ENCODE measurements at places on chromosomes 4 and X. TPM values are rescaled to one million over a fixed set of nuclear protein-coding genes. Genes with fewer than 3 reads are reported as not detected.
A peak's percentile ranks its signal among the peaks of the same experiment; 100 is the strongest.

DNA sequence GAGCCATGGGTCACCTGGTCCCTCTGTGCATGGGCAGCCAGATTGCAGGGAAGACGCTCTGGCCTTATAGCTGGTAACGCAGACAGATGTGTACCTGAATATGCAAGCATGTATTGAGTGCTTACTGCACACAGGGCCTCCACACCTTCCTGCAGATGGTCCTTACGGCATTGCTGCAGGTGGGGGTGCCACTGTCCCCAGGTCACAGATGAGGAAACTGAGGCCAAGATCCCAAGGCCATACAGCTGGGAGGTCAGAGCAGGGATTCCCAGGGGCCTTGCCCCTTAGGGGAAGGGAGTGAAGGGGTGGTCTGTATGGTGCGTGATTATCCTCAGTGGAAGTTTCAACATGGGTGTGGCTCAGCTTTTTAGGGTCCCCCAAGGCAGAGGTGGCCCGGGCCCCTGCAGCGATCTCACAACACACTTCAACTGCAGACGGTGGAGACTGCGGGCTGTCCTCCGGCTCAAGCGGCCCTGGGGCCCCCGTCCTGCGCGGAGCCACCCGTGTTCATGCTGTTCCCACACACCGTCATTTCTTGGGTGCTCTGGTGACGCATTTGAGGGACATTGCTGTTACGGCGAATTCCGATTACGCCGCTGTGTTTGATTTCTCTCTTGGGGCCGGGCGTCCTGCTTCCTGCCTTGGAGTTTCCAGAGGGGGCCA, 8.1 kb downstream of the DOK7 start:
- no peak overlapping the region for H3K27ac ChIP-seq
- H3K4me1 ChIP-seq = peaks cover 6% of the 10 kb centered on the region
- DNase-seq = no peak
- H3K4me3 ChIP-seq = no peak overlapping the region
- no peaks in the 10 kb centered on the region for H3K36me3 ChIP-seq

DNA sequence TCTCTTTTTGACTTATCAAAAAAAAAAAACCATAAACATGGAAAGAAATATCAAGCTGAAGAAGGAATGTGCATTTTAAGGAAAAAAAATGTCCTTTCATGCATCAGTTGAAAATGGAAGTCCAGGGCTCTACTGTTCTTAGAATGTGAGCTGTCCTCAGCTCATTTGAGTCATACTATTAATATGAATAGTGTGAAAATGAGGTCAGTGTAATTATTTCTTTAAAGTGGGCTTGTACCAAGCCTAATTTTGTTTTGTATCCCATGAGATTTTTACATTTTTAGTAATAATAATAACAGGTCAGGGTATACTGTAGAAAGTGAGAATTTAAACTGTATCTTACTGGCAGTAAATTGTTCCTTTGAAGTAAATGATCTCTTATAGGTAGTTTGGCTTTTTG, 148.5 kb downstream of the NAA11 start:
- H3K4me1 ChIP-seq = peaks cover 6% of the 10 kb centered on the region
- no peaks in the 10 kb centered on the region for H3K27me3 ChIP-seq
- no peak overlapping the region for H3K4me3 ChIP-seq
- no peak overlapping the region for H3K27ac ChIP-seq

DNA sequence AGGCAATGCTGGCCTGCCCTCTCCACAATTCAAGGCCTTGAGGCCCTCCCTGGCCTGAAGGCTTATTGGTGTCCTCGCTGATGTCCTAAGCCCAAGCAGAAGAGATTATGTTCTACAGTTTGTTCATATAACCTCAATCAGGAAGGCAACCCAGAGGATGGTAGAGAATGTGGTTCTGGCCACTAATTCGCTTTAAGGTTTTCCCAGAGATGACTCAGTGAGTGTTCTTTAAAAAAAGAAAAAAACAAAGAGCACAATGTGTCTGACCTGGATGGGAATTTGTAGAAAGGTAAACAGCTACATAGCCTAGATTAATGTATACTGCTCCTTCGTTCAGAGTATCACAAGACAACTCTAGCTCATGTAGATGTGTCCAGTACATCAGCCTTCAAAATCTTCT, 66.0 kb downstream of the MANBA start:
- H3K4me1 ChIP-seq = no peaks in the 10 kb centered on the region
- no peak overlapping the region for H3K27ac ChIP-seq

- peaks cover 47% of the 10 kb centered on the region for H3K27me3 ChIP-seq
- DNase-seq = no peak
- peaks cover 26% of the 10 kb centered on the region for H3K36me3 ChIP-seq
- H3K27ac ChIP-seq = no peak overlapping the region
Measured at GRCh38 chrX:109685656-109686078, 47.4 kb downstream of the ACSL4 start.

GRCh38 chr4:101265816-101266172, 81.5 kb downstream of the PPP3CA start:
- H3K36me3 ChIP-seq = no peaks in the 10 kb centered on the region
- DNase-seq = no peak
- peaks cover 10% of the 10 kb centered on the region for H3K4me1 ChIP-seq
- no peak overlapping the region for H3K4me3 ChIP-seq
- H3K27me3 ChIP-seq = no peaks in the 10 kb centered on the region

GRCh38 chr4:183360161-183360919, 38.1 kb upstream of the CLDN24 start:
- no peak overlapping the region for H3K4me3 ChIP-seq
- H3K36me3 ChIP-seq = peaks cover 7% of the 10 kb centered on the region
- peaks cover 37% of the 10 kb centered on the region for H3K4me1 ChIP-seq
- DNase-seq = peak; percentile 32
- no peaks in the 10 kb centered on the region for H3K27me3 ChIP-seq
- no peak overlapping the region for H3K27ac ChIP-seq

- no peak for DNase-seq
- H3K27ac ChIP-seq = no peak overlapping the region
- H3K36me3 ChIP-seq = no peaks in the 10 kb centered on the region
Measured at GRCh38 chrX:133745349-133745748, 240.0 kb downstream of the GPC3 start.

- H3K4me1 ChIP-seq = no peaks in the 10 kb centered on the region
- no peak overlapping the region for H3K4me3 ChIP-seq
- no peak overlapping the region for H3K27ac ChIP-seq
- no peak for DNase-seq
Measured at GRCh38 chrX:54193085-54193821, 10.2 kb upstream of the FAM120C start.

DNA sequence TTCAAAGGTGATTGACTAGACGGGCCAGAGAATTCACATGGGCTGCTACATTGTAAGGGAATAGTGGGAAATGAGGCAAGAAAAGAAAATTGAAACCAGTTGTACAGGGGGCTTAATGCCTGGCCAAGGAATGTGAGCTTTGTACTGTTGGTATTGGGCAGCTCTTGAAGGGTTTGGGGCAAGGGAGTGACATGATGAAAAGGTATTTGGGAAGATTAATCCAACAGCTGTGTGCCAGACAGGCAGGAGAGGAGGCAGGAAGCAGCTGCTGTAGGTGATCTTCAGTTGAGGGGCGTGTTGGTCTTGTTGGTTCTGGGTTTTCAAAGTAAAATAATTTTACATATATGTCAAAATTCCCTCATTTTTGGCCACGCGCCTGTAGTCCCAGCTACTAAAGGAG, 384.5 kb upstream of the TENM3 start:
- no peak overlapping the region for H3K4me3 ChIP-seq
- peaks cover 13% of the 10 kb centered on the region for H3K4me1 ChIP-seq
- H3K27me3 ChIP-seq = no peaks in the 10 kb centered on the region
- peaks cover 7% of the 10 kb centered on the region for H3K36me3 ChIP-seq
- DNase-seq = no peak

DNA sequence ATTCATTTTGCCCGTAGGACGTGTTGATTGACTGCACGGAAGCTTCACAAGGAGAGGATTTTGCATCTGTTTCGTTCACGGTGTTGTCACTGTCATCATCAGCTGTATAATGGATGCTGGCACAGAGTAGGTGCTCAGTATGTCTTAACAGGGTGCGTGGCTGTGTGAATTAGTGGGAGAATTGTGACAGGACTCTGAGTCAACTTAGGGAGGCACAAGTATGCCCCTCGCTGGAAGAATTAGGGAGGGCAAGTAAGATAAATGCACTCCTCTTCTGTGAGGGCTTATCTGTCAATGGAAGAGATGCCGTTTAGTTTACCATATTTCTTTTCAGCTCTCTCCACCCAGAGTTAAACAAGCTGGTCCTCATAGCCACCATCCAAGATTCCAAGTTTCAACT, 107.2 kb downstream of the TRIML1 start:
- H3K36me3 ChIP-seq = no peaks in the 10 kb centered on the region
- no peaks in the 10 kb centered on the region for H3K27me3 ChIP-seq
- DNase-seq = peak; percentile 31
- no peak overlapping the region for H3K27ac ChIP-seq
- no peaks in the 10 kb centered on the region for H3K4me1 ChIP-seq

DNA sequence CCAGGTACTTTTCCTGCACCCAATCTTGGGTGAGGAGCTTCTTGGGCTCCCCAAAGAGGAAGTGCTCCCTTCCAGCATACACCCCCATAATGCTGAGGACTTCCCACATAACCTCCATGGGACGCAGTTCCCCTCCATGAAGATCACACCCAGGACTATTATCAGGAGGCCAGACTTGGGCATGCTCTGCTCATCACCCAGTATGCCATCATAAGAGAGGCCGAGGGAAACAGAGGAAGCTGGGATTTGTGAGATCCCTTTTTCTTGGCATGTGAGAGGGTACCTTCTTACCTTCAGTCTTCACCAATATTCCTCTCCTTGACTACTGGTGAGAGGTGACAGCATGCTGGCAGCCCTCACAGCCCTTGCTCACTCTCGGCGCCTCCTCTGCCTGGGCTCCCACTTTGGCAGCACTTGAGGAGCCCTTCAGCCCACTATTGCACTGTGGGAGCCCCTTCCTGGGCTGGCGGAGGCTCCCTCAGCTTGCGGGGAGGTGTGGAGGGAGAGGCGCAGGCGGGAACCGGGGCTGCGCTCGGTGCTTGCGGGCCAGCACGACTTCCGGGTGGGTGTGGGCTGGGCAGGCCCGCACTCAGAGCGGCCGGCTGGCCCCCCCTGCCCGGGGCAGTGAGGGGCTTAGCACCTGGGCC, 15.7 kb upstream of the HSFX1 start:
- DNase-seq = no peak
- H3K36me3 ChIP-seq = no peaks in the 10 kb centered on the region
- H3K4me1 ChIP-seq = no peaks in the 10 kb centered on the region
- no peaks in the 10 kb centered on the region for H3K27me3 ChIP-seq

DNA sequence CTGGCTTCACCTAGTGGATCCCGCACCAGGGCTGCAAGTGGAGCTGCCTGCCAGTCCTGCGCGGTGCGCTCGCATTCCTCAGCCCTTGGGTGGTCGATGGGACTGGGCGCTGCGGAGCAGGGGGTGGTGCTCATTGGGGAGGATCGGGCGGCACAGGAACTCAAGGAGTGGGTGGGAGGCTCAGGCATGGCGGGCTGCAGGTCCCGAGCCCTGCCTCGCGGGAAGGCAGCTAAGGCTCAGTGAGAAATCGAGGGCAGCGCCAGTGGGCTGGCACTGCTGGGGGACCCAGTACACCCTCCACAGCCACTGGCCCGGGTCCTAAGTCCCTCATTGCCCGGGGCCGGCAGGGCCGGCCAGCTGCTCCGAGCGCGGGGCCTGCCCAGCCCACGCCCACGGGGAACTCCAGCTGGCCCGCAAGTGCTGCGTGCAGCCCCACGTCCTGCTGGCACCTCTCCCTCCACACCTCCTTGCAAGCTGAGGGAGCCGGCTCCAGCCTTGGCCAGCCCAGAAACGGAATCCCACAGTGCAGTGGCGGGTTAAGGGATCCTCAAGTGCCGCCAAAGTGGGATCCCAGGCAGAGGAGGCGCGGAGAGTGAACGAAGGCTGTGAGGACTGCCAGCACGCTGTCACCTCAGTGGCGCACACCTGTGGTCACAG, 27.6 kb upstream of the PGRMC1 start:
- no peak overlapping the region for H3K27ac ChIP-seq
- peaks cover 50% of the 10 kb centered on the region for H3K27me3 ChIP-seq
- no peaks in the 10 kb centered on the region for H3K36me3 ChIP-seq
- no peak overlapping the region for H3K4me3 ChIP-seq

DNA sequence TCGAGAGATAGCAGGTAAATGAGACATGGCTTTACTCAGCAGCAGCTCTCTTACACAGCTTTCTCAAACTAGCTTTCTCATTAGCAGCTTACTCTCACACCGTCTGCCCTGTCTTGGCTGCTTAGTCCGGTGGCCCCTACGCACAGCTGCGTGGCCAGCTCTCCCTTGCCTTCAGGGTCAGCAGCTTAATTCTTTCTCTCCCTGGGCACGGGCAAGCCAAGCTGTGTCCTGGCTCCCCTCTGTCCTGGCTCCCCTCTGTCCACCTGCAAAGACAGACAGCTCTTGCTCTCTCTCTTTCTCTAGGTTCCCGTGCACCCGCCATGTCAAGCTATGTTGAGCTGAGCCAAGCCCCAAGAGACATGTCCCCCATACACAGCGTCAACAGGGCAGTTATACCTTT, 39.4 kb downstream of the ZNF185 start:
- no peak for DNase-seq
- no peaks in the 10 kb centered on the region for H3K36me3 ChIP-seq
- no peaks in the 10 kb centered on the region for H3K4me1 ChIP-seq
- no peak overlapping the region for H3K4me3 ChIP-seq
- H3K27me3 ChIP-seq = no peaks in the 10 kb centered on the region

GRCh38 chr4:163493643-163494359, 689 bp upstream of the TMA16 start:
- H3K36me3 ChIP-seq = peaks cover 7% of the 10 kb centered on the region
- H3K27ac ChIP-seq = peak overlapping the region; percentile 98
- peak; percentile 9 for DNase-seq
- no peaks in the 10 kb centered on the region for H3K27me3 ChIP-seq
- peaks cover 14% of the 10 kb centered on the region for H3K4me1 ChIP-seq
- H3K4me3 ChIP-seq = peak overlapping the region; percentile 94

DNA sequence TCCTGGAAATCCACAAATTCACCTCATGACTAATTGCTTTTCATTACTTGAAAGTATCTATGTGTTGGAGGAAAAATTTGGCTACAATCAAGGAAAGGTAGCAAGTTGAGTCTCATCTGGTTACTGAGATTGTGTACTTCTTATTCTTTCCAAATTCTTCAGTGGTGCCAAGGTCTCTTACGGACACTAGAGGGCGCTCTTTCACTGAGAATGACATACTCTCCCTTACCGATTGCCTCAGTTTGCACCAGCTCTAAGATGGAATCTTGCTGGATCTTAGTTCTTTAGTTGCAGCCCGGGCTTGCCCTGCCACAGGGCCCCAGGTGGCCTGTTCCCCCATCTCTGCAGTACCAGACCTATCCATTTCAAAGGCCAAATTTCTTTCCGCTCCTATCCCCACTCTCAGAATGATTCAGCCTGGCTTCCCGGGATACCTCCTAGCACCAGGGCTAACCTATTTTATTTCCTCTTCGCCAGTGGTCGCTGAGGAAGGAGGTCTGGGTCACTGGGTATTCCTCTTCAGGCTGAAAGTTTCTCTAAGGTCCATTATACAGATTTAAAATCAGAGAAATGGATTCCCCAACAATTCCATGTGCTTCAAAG, 24.6 kb upstream of the GPR50 start:
- peaks cover 5% of the 10 kb centered on the region for H3K4me1 ChIP-seq
- H3K36me3 ChIP-seq = no peaks in the 10 kb centered on the region
- no peak overlapping the region for H3K4me3 ChIP-seq
- H3K27me3 ChIP-seq = peaks cover 36% of the 10 kb centered on the region
- no peak overlapping the region for H3K27ac ChIP-seq
- peak; percentile 71 for DNase-seq

Gene ARHGAP36
- total RNA-seq = not detected

Gene DOK7
- 1.1 TPM for total RNA-seq

Gene NRK
- 0.16 TPM for total RNA-seq

Gene RNF150
- total RNA-seq = 0.44 TPM

Gene AMOT
- not detected for total RNA-seq

Gene ZDHHC15
- not detected for total RNA-seq
